ENCODE measurements at places on chromosomes 16 and 17.
A peak's percentile ranks its signal among the peaks of the same experiment; 100 is the strongest.

- no peak for DNase-seq
Observed at GRCh38 chr17:56085576-56086267, 67.6 kb upstream of the ANKFN1 start.

DNA sequence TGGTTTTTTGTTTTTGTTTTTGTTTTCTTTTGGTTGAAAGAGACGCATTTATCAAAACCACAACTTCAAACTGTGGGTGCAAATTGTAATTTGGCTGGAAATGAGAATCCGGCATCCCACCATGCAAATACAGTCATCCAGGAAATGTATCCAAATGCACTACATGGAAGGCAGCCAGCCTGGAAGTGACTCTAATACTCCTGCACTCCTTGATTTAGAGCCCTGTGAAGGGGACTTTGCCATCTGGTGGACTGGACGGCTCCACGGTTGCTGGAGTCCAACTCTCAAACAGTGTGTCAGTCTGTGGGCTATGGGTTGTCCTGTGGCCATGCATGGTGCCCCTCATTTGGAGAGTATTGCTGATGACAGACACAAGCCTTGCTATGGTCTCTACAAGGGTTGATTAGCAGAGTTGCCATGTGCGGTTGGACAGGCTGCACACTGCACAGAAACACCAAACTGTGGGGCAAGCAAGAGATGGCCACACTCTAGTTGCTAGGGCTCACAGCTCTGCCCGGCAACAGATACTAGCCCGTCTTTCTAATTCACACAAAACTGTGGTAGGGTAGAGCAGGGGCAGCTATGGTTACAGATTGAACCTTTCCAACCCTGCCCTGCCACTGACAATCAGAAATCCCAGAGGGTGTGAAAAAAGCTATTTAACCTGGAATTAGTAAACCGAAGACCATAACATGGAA lies 62.4 kb downstream of the VAT1L start:
- DNase-seq, result no peak

DNA sequence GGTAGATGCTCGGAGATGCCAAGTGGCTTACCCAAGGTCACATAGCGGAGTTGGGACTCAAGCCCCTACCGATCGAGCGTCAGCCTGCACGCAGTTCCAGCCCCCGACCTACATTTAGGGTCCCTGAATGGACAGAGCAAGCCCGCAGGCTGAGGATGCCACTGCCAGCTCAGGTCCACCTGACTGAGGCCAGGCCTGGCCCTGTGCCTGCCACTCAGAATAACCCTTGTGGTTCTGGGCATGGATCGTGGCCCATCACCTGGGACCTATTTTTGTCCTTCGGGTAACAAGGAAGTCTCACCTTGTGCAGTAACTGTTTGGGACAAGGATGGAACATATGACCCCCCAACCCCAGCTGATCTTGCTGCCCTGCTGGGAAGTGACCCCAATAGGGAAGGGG lies 17.1 kb downstream of the CDH16 start:
- DNase-seq, result no peak

DNA sequence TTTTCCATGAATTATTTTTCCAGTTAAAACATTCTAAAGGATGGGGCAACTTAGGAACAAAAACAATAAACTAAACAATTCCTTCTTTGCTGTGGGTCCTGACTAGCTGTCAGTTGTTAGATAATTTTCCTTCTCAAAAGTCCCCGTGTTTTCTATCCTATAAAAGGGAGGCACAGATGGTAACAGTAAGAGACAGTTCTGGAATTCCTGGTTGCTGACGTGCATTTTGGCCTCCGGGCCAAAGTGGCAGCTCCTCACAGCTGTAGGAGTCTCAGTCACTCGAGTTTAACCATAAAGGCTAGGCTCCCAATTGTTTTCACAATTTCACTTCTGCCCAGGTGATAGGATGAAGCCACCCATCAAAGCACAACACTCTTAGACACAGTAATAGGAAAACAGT lies 77.0 kb upstream of the ZNF423 start:
- DNase-seq, result peak; percentile 71

DNA sequence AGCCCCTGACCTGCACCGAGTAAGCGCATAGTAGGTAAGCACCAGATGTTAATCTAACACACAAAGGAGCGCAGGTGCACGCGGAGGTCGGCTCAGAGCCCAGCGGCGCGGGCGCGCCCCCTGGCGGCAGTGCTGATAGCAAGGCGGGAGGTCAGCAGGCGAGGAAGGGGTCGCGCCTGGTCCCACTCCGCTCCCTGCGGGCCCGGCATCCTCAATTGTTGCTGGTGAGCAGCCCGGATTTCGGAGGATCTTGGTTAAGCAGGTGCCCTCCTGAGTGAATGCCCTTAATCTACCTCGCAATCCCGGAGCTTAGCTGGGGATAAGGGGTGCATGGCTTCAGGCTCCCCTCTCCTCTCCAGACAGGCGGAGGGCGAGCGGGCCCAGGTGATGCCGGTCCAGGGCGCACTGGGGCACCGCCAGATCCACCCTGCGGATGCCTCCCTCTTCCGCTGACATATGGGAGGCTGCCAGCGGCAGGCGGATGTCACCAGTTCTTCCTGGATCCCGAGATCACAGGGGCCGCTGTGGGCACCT lies 4.0 kb upstream of the WNT3 start:
- DNase-seq, result no peak

DNA sequence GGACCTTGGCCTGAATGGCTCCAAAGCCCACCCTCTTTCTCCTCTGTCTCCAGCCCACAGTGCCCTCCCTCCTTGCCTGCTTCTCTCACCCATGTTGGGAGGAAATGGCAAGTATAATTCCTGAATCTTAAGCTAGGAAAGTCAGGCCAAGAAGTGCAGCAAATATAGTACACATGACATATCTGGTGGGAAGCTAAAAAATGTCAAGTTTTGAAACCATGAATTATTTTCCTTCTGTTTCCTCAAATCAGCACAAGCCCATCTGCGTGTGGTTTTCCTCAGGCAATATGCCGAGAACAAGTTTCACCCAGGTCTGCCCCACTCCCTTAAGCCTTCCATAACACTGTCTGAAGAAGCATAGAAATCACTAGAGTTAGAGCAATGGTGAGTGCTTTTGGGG lies 502.8 kb upstream of the CDH11 start:
- no peak for DNase-seq

- no peak for DNase-seq
Observed at GRCh38 chr17:4582101-4582501, 2.2 kb upstream of the SMTNL2 start.

DNA sequence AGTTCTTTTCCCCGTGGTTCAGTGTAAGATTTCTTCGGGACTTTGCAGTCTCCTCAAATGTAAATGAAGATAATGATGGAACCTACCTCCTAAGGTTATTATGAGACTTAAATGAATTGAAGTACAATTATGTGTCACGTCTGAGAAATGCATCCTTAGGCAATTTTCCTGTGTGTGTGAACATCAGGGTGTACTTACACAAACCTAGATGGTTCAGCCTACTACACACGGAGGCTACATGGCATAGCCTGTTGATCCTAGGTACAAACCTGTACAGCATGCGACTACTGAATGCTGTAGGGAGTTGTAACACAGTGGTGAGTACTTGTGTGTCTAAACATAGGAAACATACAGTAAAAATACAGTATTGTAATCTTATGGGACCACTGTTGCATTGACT lies 1.1 kb upstream of the FAM20A start:
- no peak for DNase-seq

- DNase-seq, result no peak
Observed at GRCh38 chr16:55913716-55914115, 38.5 kb upstream of the CES5A start.

GRCh38 chr17:57953219-57953618 lies 2.0 kb downstream of the CUEDC1 start:
- DNase-seq, result no peak

GRCh38 chr16:46496701-46497100 lies 124.5 kb downstream of the SHCBP1 start:
- DNase-seq, result no peak

DNA sequence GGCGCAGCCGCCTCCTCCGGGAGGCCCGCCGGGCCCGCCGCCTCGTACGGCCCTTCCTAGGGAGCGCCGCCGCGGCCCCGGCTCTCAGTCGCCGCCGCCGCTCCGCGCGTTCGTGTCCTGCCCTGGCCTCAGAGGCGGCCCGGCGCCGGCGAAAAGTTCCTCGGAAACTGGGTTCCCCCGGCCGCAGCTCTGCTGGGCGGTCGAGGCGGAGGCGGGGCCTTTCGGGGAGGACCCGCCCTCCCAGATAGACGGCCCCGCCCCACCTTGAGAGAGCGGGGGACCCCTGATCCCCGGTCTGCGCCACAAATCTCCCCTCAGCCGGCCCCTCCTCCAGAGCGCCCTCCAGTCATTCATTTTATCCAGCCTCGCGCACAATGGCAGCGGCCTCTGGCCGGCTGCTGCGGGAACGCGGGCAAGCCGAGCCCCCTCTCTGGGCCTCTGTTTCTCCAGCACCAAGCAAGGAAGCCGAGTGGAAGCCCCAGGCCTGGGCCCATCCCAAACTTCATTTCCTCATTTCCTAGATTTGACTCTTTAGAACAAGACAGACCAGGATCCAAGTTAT lies at the start of gene SREBF1:
SREBF1 (minus strand) TSS at position 169 of the 562 bp plus-strand sequence. CDS start 169 bp downstream, outside the sequence.
- DNase-seq, result no peak

DNA sequence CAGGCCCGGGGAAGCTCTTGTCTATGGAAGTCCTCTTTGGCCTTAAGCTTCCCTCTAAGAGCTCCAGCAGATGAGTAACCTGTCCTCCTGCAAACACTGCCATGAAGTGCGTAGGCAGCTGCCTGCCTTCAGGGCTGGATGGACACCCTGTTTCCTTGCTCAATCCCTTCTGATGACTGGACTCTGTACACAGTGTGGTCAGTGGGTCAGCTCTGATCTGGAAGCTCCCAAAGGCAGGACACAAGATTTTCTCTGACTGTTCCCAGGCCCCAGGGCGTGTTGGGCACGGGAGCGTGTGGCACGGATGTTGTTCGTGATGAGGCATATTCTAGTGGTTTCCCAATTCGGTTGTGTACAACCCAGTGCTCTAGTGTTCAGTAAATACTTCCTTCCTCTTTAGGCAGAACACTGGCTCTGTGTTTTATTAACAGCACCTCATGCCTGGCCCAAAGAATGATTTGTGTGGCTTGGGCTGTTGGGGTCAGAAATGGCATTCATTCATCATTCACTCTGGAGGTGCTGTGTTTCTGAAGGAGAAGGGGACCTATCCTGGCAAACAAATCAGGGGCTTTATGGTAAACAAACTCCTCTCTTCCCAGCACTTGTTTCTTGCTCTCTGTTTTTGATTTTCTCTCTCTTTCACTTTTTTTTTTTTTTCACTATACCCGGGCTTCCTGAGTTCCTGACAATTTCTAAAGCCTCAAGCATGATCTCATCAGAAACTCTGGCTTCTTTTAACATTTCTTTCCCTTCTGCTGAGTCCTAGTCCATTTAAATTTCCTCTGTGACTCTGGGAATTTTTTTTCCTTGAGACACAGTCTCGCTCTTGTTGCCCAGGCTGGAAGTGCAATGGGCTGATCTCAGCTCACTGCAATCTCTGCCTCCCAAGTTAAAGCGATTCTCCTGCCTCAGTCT lies 12.0 kb upstream of the RNF157 start:
- DNase-seq, result no peak

DNA sequence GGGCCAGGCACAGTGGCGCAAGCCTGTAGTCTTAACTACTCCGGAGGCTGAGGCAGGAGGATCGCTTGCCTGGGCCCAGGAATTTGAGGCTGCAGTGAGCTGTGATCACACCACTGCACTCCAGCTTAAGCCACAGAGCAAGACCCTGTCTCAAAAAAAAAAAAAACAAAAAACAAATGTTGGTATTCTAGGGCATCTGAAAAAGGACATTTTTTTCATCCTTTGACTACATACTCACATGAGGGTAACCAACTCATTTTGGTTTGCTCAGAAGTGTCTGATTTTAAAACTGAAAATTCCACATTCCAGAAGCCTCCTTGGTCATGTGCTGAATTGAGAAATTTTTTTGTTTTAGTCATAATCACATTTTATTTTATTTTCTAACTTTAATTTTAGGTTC lies 12.7 kb upstream of the C16orf82 start:
- DNase-seq, result no peak
